ENCODE measurements at places on chromosomes 5 and 9. TPM values are rescaled to one million over a fixed set of nuclear protein-coding genes. Genes with fewer than 3 reads are reported as not detected.

GRCh38 chr5:59769041-59769360 is 124.5 kb downstream of the PDE4D start:
- peak overlapping the region; percentile 46 for H3K4me3 ChIP-seq
- H3K4me1 ChIP-seq = no peaks in the 10 kb centered on the region
- H3K36me3 ChIP-seq = no peaks in the 10 kb centered on the region
- DNase-seq = no peak
- no peaks in the 10 kb centered on the region for H3K27me3 ChIP-seq

- no peaks in the 10 kb centered on the region for H3K36me3 ChIP-seq
- H3K27ac ChIP-seq = no peak overlapping the region
- no peaks in the 10 kb centered on the region for H3K4me1 ChIP-seq
- no peak overlapping the region for H3K4me3 ChIP-seq
- no peaks in the 10 kb centered on the region for H3K27me3 ChIP-seq
- DNase-seq = no peak
Measured at GRCh38 chr9:79952401-79952800, 380.6 kb downstream of the TLE4 start.

DNA sequence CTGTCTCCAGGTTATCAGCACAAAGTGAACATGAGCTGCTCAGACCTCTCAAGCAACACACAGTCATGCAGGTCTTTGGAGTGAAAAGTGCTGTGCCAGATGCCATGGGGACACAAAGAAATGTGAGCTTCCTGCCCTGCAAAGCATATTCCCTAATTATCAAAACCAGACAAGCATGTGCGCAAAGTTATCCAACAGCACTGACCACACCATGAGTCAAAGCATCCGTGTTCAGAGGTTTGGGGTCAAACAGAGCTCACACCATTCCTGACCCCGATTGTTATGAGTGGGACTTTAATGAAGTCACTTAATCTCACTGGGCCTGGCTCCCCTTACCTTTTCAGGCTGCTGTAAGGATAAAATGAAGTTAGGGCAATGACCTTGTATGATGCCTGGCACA is 138.5 kb downstream of the SLIT3 start:
- no peak for DNase-seq
- no peak overlapping the region for H3K4me3 ChIP-seq
- H3K4me1 ChIP-seq = no peaks in the 10 kb centered on the region
- H3K36me3 ChIP-seq = no peaks in the 10 kb centered on the region
- no peaks in the 10 kb centered on the region for H3K27me3 ChIP-seq

GRCh38 chr9:136441191-136441680 is 1.6 kb upstream of the INPP5E start:
- no peak overlapping the region for H3K4me3 ChIP-seq
- DNase-seq = no peak
- no peaks in the 10 kb centered on the region for H3K27me3 ChIP-seq
- no peaks in the 10 kb centered on the region for H3K36me3 ChIP-seq
- H3K4me1 ChIP-seq = no peaks in the 10 kb centered on the region

- no peak overlapping the region for H3K4me3 ChIP-seq
- no peak overlapping the region for H3K27ac ChIP-seq
- H3K4me1 ChIP-seq = no peaks in the 10 kb centered on the region
Measured at GRCh38 chr5:171405615-171406014, 13.8 kb upstream of the FGF18 start.

- no peak overlapping the region for H3K4me3 ChIP-seq
- H3K4me1 ChIP-seq = no peaks in the 10 kb centered on the region
- no peak for DNase-seq
Measured at GRCh38 chr5:39148983-39149534, 70.3 kb downstream of the FYB1 start.

DNA sequence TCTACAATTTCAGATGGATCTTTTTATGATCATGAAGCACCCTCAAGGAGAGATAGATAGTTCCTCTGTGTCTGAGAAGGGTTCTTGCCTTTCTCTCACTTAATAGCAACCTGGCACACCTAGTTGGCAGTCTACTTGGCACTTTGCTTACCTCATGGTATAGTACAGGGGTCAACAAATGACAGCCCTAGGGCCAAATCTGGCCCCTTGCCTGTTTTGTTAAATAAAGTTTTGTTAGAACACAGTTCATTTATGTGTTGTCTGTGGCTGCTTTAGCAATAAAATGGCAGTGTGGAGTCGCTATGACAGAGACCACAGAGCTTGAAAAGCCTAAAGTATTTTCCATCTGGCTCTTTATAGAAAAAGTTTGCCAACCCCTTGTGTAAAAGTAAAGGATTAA is 119.3 kb upstream of the CPEB4 start:
- H3K4me1 ChIP-seq = no peaks in the 10 kb centered on the region
- H3K4me3 ChIP-seq = no peak overlapping the region
- no peaks in the 10 kb centered on the region for H3K27me3 ChIP-seq
- H3K36me3 ChIP-seq = no peaks in the 10 kb centered on the region

- no peaks in the 10 kb centered on the region for H3K4me1 ChIP-seq
- H3K36me3 ChIP-seq = no peaks in the 10 kb centered on the region
- H3K27me3 ChIP-seq = no peaks in the 10 kb centered on the region
- H3K4me3 ChIP-seq = no peak overlapping the region
- DNase-seq = no peak
Measured at GRCh38 chr5:72937517-72938061, 18.3 kb upstream of the FCHO2 start.

GRCh38 chr5:157767689-157768088 is 24.2 kb downstream of the LSM11 start:
- H3K36me3 ChIP-seq = no peaks in the 10 kb centered on the region
- H3K27me3 ChIP-seq = no peaks in the 10 kb centered on the region
- DNase-seq = no peak
- H3K4me3 ChIP-seq = no peak overlapping the region
- H3K27ac ChIP-seq = no peak overlapping the region
- no peaks in the 10 kb centered on the region for H3K4me1 ChIP-seq

The SLC2A6 gene
- 0.26 TPM for total RNA-seq

The KIF12 gene
- 3.8 TPM for total RNA-seq

The PTGER4 gene
- 9.4 TPM for total RNA-seq
